Hematopoietic multipotent progenitor cell (in vitro differentiated cells): ENCODE measurements at places on chromosomes 1 and 21.

DNA sequence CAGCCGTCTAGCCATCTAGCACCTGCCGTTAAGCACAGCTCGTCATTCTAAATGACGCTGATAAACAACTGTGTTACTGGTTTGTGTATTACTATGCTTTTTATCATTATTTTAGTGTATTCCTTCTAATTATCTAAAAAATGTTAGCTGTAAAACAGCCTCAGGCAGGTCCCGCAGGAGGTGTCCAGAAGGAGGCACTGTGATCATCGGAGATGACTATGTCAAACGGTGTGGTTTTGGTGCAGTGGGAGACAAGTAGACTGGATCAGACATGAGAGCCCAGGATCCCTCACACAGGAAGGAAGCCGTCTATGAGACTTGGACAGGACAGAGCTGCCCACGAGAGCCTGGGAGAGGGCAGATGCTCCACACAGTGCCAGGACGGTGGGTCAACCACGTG lies 55.3 kb upstream of the COL6A1 start:
- DNase-seq = no peak

- DNase-seq = peak; percentile 20
These were observed 35.7 kb upstream of the VAV3 start for GRCh38 chr1:108000620-108001111.

DNA sequence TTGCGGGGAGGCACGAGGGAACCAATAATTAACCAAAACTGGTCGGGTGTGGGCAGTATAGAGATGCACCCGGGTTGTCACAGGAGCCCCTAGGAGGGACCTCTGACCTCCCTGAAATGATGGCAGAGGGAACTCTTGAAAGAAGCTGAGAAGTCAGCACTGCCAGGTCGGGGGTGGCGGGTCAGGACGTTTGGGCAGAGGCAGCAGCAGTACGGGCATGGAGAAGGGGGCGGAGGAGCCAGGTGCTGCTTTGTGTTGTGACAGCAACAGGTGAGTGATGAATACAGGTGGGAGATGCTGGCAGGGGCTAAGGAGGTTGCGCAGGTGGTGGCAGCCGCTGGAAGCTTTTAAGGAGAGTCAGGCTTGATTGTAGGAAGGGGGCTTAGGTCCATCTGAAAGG lies 11.7 kb downstream of the TNFRSF1B start:
- no peak for DNase-seq

GRCh38 chr1:223631473-223631872 lies 34.0 kb downstream of the CAPN8 start:
- no peak for DNase-seq

- no peak for DNase-seq
These were observed 16.9 kb downstream of the MORN1 start for GRCh38 chr1:2374252-2375155.

DNA sequence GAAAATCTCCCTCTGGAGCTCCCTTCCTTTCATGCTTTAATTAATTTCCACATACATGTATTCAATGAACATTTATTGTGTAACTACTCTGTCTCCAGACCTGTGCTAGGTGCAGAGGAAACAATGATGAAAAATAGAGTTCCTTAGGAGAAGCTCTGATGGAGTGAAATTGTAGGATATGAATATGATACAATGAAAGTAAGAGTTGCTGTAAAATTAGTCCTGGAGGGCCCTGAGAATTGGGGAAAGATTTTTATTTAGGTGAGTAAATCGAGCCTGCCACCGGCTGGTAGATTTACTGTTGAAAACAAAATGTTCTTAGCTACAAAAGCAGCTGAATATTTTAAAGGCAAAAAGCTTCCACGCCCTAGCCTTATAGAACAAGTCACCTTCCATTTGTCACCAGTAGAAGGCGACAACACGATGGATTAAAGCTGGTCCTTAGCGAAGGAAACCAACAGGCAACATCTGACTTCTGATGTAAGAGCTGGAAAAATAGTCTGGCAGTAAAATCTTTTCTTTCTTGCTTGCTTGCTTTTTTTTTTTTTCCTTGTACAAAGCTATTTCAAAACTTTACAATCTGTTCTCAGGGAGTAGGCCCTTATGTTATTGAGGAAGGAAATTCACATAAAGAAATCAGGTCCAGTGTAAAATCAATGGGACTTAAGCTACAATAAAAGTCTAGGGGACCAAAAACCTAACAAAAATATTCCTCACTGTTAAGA lies 82.0 kb upstream of the ROR1 start:
- no peak for DNase-seq

DNA sequence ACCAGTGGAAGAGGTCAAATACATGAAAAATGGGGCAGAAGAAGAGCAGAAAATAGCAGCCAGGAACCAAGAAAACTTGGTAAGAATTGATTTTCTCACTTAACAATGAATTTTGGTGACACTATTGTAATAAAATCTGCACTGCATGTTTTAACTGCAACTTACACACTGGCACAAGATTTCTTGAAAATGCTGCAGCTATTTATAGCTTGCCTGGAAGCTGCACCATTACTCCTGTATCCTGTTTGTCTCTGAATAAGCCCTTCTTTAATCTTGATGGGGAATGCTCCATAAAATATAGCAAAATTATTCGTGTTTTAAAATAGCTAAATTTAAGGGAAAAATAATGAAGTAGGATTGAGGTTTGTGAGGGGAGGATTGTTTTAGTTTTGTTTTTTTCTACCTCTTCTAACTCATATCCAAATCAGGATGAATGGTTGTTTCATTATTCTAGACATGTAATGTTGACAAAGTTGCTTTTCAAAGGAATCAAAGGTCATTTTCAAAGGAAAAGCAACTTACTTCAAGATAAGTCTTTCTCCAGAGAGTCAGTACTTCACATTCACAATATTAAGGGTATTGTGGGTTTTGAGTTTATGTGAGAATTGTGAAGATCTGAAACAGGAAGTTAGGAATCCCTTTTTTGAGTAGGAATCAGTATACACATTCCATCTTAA lies 120.9 kb downstream of the C1orf21 start:
- DNase-seq = no peak
